ENCODE measurements at places on chromosomes 4 and X.

DNA sequence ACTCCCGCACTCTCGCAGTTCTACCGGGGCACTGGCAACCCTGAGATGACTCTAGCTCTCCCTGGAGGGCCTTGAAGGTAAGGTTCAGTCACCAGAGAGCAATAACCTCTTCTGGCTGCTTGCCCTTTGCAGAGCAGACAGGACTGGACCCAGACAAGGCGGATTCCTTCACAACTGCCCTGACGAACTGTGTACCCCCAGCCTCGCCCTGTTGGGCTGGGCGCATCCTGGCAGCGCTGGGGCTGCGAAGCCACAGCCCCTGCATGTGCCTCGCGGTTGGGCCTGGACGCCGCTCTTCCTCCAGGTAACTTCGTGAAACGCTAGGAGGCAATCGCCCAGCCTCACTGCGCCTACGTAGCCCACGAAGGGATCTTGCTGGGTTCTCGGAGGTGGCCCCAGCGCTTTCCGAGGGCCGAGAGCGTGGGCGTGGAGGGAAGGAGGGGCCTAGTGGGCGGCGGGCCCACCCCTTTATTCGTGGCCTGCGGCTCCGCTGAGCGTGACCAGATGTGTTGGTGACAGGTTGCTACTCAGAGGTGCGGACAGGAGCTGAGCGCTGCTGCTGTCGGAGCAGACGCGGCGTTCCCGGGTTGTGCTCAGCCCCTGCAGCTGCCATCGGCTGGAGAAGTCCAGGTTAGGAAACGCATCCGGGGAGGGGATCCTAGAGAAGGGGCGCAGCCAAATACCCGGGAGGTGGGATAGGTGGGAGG is 1.9 kb upstream of the MAMLD1 start:
- DNase-seq: no peak

DNA sequence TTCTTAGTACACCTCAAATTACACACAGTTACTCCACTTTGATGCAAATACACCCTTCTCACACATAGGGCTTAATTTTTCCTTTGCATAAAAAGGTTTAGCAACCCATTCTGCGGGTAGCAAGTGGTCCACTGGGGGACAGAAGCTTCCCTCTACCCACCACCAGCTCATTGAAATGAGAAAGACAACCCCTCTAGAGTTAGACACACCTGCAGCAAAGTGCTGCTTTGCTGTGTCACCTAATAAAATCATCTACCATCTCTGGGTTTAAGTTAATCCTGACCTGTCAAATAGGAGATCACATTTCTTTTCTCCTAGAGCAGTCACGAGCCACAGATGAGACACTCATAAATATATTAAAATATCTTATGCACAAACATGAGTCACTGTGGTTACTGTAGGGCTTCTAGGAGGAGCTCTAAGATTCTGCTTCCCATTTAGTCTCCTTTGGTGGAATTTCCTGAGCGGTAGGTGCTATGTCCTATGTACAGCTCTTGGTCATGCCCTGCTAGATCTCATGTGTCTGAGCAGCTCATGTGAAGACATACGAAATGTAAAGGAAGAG is 11.9 kb downstream of the BMX start:
- DNase-seq: no peak

DNA sequence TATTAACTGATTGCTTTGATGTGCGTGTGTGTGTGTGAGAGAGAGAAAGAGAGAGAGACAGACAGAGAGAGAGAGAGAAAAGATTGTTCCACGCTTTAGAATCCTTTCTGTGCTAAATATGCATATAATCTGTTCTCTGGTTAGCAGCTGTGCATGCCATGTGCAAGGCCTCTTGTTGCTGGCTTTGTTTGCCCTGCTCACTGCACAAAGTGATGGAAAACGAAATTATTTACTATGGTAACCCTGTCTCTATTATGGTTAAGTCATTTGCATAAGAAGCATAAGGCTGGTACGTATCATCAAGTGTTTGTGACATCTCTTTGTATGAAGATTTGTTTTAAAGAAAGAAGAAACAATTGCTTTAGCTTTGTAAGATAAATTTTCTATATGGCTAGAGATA is 190.2 kb upstream of the POF1B start:
- no peak for DNase-seq

GRCh38 chr4:166128403-166128802 is 255.4 kb downstream of the TLL1 start:
- no peak for DNase-seq

DNA sequence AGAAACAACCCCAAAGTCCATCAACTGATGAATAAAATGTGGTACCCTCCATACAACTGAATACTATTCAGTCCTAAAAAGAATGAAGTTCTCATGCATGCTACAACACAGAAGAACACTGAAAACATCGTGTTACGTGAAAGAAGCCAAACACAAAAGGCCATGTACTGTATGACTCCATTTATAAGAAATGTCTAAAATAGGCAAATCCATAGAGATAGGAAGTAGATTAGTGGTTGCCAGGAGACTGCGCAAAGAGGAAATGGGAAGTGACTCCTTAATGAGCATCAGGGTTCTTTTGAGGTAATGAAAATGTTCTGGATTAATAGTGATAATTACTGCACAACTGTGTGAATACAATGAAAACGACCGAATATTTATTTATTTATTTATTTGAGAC is 23.4 kb downstream of the FBXW7 start:
- no peak for DNase-seq

DNA sequence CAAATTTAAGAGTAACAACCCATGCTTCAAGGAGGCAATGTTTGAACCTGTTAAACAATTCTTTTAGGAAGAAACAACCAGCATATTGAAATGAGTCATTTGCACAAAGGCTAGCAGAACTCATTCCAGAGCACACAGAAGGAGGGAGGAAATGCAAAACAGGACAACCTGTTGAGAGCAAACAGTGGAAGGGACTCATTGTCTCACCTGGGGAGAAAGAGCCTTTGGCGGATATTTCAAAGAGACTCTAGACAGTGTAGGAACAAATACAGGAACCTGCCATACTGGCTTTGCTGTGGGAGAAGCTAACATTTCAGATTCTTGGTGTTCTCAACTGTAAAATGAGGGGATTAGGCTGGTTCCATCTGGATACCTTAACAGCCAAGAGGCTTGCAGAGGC is 14.8 kb upstream of the RASGEF1B start:
- DNase-seq: no peak

- no peak for DNase-seq
Measured at GRCh38 chr4:16830081-16830480, 68.4 kb downstream of the LDB2 start.

DNA sequence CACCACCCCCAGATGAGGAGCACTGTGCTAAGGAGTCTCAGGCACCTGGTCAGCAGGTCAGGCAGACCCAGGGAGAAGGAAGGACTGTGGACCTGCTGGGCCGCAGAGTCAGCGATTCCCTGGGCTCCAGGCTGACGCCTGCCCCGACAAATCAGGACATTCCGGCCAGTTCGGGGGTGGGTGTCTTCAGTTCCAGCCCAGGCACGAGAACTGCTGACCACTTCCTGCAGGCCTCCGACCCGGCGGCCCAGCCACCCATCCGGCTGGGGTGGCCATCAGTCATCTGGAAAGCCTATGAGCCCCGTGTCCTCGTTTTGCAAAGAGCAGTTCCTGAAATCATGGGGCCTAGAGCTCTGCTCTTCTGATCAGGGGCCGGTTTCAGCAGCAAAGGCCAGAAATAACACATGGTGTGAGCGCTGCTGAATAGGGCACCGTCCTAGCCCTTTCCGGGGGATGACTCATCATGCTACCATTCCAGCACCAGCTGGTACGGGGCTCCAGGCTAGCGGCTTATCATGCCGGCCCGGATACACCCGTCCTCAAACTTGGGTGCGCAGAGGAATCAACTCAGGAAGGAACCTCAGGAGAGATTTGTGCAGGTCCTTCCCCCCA is 7.8 kb upstream of the SH3TC1 start:
- DNase-seq: no peak

DNA sequence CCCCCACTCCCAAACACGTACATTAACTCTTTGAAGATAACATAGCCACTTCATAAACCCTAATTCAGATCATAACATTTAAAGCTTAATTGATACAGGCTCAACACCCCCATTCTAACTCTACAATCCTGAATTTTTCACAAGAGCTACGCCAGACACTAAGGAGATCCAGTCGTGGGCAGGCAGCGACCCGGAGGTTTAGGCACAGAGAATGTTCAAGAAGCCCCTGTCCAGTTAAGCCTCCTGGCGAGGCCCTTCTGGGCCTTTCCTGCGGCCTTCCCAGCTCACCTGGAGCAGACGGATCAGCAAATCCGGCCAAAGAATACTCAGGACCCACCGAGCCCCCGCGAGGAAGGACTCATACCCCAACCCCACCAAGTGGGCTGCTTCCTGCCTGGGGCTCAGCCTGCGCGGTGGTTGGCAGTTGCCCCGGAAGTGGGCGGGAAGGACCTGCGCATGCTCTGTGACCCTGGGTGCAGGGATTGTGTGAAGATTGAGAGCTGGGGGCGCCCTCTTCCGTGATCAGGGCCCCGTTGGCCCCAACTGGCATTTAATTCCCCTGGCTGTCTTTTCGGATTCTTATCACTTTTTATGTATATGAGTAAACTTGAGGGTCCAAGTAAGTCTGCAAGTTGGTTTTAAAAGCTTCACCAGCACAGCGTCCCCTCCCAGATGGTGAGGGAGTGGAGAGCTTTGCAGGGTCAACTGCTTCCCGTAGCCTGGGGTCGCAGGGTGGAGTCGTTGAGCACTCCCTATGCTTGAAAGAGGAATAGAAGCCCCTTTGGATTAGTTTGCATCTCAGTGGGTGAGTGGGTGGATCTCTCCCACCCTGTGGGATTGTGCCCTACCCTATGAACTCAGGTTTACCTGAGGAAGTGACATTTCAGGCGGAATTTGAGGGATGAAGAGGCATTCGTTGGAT is at the start of gene TRIM61:
Gene TRIM61, minus strand, starts transcription at position 415 of the 922 bp plus-strand sequence. CDS start 7,655 bp downstream, outside the sequence.
- no peak for DNase-seq

GRCh38 chr4:21415728-21416127 is 532.8 kb downstream of the KCNIP4 start:
- no peak for DNase-seq

GRCh38 chr4:8384397-8385060 is 56.0 kb downstream of the ACOX3 start:
- DNase-seq: no peak

- no peak for DNase-seq
Measured at GRCh38 chr4:7806338-7807090, 133.1 kb downstream of the AFAP1 start.

DNA sequence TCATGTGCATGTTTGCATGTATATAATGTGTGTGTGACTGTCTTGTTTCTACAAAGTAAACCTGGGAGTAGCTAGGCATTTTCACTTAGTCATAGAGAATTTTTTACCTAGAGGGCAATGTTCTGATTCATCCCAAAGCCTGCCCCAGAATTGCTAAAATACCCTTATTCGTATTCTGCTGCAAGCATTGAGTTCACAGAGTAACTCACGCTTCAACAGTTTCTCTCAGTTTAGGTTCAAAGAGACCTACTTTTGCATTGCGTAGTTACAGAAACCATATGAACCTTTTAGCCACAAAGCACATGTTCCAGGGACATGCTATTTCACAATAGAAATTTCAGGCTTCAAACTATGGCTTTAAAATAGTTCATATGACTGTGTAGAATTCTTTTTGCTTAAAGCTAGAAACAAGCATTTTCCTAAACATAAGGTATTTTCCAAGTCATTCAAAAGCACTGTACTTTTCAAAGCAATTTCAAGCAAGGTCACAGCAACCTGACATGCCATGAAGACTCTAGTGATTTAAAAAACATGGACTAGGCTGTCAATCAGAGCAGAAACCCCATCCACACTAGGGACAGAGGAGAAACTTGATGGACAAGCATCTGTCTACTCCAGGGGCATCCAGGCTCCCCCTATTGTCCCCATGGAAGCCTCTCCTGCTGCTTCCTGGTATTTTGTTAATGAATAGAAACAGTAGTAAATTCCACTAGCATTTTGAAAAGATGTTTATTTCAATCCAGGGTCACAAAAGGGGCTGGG is 81.5 kb upstream of the MAPK10 start:
- no peak for DNase-seq

DNA sequence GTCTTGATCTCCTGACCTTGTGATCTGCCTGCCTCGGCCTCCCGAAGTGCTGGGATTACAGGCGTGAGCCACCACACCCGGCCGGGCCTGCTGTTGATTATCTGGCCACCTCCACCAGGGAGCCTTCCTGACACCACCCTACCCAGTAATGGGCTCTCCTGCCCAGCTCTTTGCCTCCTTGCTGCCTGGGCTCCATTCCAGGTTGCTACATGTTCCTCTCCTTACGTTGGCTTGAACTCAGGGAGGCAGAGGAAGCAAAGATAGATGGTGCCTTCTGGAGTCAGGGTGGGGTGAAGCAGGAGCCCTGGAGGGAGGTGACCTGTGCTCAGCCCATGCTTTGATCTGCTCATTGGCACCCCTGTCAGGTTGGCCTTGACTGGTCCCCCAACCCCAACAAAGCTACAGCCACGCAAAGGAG is 26.3 kb downstream of the FLNA start:
- no peak for DNase-seq

DNA sequence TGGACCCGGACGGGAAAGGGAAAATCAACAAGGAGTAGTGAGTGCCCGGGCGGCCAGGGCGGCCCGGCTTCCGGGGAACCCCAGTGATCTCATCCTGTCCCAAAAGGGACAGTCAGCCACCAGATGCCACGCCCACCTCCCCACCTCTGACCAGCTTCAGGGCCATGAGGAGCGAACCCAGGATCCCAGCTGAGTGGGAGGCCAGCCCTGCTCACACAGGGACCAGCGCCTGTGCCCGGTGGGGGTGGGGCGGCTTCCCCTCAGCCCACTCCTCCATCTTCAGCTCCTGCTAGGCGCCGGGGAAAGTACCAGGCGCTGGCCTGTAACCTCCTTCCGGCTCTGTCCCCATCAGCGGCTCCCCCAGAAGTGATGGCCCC is 6.2 kb downstream of the MYL5 start:
- DNase-seq: no peak

GRCh38 chr4:153227469-153228075 is 23.3 kb downstream of the TRIM2 start:
- DNase-seq: no peak

GRCh38 chrX:104432321-104432720 is 133.7 kb upstream of the IL1RAPL2 start:
- DNase-seq: no peak

GRCh38 chr4:476501-476900 is 22.5 kb downstream of the ZNF721 start:
- no peak for DNase-seq

DNA sequence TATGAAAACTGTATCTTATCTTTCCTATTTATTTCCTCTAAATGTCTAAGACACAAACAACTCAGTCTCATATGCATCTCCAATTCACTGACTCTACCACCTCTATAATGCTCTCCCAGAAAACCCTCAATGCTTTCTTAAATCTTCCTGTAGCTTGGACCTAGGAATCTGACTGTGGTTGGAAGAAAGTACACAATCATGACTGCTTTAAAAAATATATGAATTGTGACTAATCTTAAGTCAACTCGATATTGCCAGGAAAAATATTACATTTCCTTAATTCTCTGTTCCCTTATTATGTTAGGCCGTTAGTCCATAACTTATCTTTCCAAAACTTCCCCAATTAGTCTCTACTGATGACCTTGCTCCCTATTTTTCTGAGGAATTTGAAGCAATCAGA is 87.0 kb downstream of the SPCS3 start:
- no peak for DNase-seq

GRCh38 chrX:134174273-134174660 is 62.7 kb upstream of the CCDC160 start:
- no peak for DNase-seq
